Colonic mucosa (tissue), 4 donors: ENCODE measurements at places on chromosomes 7 and 10.

- no peak for DNase-seq
These were observed 43.6 kb downstream of the MKX start for GRCh38 chr10:27701938-27702537.

GRCh38 chr10:112235920-112236319, 47.3 kb upstream of the TECTB start:
- no peak for DNase-seq

- no peak for DNase-seq
These were observed 1038.3 kb downstream of the LRMDA start for GRCh38 chr10:76469675-76470074.

DNA sequence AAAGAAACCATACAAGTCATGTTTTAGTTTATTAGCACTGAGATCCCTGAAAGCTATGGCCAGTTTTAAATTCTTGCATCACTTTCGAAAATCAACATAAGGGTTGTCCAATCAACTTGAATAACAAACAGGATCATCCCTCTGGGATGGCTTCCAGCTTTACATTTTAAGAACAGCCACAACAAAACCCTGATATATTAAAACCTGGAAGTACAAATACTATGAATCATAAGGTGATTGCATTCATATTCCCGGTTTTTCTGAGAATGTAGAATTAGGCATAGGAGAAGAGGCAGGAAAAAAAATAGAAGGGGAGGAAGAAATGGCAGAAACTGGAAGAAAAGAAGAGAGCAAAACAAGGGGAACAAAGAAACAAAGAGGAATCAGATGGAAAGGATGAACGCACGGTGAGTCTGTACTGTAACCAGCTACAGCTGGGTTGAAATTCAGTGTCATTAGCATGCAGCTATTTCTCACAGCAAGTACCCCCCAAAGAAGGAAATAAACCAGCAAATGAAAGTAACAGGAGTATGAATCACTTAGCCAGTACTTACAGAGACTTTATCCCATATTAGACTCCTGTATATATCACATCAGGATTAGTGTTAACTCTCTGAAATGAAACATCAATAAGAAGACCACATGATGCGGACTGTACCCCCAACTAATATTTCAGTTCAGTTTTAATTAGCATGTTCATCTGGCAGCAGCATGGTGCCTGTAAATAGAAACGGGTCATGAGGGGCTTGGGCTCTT, 301.3 kb downstream of the RNLS start:
- DNase-seq, result no peak

DNA sequence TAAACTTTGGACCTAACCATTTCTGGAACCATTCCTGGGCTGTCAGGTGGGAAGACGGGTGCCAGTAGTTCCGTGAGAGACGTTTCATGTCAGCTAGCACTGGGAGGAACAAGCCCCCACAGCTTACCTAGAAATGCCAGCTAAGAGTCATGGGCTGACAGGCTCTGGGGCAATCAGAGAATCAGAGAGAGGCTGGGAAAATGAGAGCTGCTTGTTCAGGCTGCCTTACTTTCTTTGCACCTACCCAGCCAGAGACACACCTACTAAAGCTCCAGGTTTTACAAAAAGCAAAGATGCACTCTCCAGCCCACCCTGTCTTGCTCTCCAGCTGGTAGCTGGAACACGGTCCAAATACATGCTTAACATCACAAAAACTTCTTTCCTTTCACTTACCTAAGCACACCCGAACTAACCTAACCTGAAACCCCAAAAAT, 688 bp downstream of the PTN start:
- no peak for DNase-seq

DNA sequence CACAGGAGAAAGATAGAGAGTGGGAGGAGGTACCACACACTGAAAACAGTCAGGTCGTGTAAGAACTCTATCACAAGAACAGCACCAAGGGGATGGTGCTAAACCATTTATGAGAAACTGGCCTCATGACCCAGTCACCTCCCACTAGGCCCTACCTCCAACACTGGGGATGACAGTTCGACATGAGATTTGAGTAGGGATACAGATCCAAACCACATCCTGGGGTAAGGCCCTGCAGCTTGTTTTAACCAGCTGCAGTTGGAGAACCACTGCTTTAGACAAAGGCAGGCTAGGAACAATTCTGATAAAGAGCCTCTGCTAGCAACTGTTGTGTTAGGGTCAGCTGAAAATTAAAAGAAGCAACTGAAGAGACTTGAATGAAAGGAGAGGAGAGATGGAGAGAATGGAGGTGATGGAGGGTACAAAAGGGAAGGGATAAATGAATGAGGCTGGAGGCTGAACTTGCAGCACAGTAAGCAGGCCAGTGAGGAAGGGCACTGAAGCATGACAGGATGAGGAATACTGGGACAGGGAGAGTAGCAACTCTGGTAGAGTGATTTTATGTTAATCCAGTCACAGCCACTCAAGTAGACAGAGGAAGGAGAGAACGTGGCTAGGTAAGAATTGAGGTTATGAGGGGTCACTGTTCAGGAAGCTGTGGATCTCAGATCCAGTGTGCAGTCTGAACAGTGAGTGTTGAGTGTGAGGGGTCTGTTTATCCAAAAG, 23.6 kb downstream of the MEST start:
- DNase-seq, result no peak

DNA sequence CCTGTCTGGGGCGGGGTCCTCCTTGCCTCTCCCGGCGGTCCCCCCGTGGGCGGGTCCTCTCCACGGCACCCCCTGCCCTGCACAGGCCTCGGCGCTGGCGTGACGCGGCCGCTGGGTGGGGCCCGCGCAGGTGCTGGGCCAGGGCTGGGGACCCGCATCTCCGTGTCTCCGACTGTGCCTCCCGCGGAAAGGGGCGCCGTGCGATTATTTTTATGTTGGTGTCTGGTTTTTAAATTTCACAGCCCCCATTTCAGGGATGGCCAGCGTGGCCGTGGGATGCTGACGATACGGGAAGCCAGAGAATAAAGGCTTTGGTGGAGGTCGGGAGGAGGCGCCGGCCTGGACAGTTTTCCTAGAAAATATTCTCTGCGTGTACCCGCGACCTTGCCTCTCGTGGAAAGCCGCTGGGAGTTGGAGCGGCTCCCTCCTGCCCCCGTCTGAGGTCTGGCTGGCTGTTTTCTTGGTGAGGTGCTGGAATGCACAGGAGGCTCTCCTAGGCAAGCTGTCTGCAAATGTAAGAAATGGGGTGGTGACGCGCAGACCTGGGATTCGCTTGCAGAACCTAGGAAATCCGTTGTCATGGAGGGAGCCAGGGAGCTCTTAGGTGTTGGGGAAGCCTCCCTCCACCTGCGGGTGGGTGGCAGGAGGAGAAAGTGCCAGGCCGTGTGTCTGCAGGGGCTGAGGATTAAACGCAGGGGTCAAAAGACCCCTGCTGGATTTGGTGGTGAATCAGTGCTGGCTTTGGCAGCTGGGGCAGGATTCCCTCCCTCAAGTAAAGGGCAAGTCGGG, 28.7 kb upstream of the JAKMIP3 start:
- DNase-seq, result no peak

- peak; percentile 81 for DNase-seq
These were observed 111.4 kb downstream of the COL28A1 start for GRCh38 chr7:7424151-7424873.

GRCh38 chr7:15239801-15240200, 322.0 kb downstream of the AGMO start:
- no peak for DNase-seq

DNA sequence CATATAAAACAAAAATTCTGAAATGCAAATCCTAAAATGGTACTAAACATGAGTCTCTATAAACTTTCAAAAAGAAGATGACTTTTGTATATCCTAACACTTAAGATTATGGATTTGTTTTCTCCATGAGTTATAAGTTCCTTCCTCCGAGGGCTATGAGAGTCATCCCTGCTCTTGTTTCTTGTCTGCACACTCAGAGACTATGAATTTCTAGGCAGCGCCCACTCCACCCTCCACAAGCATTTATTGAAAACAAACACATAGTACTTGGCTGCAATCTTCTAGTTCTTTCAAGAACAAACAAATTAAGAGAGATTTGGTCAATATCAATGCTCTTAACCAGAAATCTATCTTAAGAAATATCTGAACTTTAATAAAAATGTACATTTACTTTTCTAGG, 211.7 kb downstream of the DKK1 start:
- DNase-seq, result no peak

- no peak for DNase-seq
These were observed 67.1 kb upstream of the PRR15 start for GRCh38 chr7:29496355-29497020.

- no peak for DNase-seq
These were observed 341.9 kb upstream of the CHRM2 start for GRCh38 chr7:136526408-136527105.

DNA sequence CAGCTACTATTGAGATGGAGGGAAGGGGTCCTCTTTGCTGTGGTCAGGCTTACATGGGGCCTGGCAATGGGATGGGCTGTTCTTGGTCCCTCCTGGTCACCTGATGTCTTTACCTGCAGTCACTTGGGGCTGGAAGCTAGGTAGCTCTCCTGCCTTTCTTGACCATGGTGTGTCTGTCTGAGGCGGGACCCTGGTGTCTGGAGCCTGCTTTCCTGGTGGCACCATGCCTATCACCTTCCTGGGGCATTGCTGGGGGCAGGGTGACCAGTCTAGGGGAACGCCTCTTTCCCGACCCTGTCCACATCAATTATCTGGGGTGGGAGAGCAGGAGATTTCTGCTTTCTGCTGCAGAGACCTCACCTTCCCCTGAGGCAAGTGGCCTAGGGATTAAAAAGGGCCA, 55.6 kb downstream of the ARHGAP22 start:
- no peak for DNase-seq

DNA sequence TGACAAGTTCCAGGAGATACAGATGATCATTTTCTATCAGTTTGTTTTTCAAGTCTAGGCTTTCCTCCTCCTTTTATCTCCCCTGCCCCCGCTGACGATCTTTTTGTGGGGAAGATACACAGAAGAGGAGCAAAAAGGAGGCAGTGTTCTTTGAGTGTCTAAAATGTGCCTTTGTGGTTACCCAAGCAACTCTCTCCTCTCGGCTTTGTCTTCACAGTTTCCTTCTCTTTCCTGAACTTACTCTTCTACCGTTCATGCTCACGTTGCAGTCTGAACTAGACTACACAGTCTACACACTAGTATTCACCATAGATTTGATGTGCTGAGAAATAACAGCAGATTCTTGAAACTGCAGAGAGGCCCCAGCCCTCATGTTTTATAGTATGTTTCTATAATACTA, 23.6 kb downstream of the CEP41 start:
- DNase-seq, result no peak

DNA sequence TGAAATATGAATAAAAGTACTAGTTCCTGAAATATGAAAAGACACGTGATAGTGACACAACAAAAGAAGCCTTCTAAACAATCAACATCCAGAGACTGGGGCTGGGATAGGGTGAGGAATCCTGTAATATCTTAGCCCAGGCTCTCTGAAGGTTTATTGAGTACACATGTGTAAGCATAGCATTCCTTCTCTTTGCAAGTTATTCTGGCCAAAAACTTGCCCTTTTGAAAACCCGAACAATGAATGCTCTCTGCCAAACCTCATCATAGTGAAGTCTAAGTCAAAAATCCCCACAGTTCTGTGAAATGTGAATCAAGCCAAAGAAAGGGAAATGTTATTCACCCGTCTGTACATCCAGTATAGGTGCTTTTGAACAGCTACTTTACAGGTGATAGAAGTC, 11.6 kb downstream of the SEMA3D start:
- DNase-seq, result no peak

DNA sequence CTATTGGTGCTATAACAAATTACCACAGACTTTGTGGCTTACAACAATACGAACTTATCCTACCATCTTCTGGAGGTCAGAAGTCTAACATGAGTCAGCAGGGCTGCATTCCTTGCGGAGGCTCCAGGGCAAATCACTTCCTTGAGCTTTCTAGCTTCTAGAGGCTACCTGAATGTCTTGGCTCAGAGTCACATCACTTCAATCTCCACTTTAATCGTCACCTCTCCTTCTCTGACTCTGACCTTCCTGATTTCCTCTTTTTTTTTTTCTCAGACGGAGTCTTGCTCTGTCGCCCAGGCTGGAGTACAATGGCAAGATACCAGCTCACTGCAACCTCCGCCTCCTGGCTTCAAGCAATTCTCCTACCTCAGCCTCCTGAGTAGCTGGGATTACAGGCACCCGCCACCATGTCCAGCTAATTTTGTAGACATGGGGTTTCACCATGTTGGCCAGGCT, 44.6 kb upstream of the ANAPC16 start:
- peak; percentile 65 for DNase-seq

DNA sequence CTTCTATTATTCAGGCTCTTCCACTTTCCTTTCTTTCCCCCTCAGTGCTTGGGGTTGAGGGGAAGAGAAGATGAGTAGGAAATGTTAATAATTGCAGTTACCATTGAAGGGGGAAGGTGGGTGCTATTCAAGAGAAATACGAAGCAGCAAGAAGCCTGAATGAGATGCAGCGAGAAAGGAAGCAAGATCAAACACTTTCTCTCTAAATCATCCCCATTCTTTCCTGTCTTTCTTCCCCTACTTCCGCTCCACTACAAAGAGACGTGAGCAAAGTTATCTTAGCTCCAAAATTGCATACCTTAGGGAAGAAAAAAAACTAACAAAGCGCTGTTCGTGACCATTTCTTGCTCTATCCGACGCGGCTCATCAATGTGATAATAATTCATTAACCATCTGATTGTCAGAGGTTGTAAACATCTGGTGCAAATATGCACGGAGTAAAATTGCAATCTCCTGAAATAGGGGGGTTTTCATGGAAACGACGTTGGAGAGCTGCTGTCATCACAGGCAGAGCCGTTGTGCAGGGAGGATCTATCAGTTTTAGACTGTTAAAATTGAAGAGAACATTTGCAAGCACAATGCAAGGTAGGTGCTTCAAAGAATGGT, 15.2 kb upstream of the PARD3 start:
- DNase-seq, result no peak

- no peak for DNase-seq
These were observed 240.8 kb upstream of the KLF14 start for GRCh38 chr7:130974794-130975193.

- DNase-seq, result peak; percentile 36
These were observed 149.2 kb downstream of the TRIL start for GRCh38 chr7:28808796-28809533.

- no peak for DNase-seq
These were observed 256.1 kb downstream of the ZMYND11 start for GRCh38 chr10:391305-391704.

- no peak for DNase-seq
These were observed 11.9 kb upstream of the TEX36 start for GRCh38 chr10:125694883-125695282.

GRCh38 chr7:29449569-29450260, 113.9 kb upstream of the PRR15 start:
- DNase-seq, result peak; percentile 37

GRCh38 chr10:7251696-7252465, 159.0 kb downstream of the SFMBT2 start:
- DNase-seq, result no peak

DNA sequence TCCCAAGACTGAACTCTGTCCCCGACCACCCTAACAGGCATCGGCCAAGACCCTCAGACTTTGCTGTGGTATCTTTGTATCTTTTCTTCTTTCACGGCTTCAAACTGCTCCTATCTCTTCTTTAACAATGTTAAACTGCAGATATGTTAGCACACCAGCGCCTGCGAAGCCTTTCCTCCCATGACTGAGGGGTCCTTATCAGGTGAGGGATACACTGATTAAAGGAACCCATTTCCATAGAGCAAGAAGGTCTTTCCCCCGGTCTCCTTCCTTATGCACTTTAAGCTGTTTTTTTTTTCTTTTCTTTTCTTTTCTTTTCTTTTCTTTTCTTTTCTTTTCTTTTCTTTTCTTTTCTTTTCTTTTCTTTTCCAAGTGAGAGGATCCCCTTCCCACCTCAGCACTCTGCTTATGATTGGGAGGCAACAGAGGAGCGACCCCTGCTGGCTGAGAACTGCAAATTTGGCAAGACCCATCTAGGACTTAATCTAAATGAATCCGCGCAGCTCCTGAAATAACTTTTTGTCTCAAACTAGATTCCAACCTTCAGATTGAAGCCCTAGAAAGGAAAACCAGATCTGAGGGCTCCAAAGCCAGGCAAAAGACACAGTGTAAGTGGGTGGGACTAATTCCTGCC, 109.9 kb downstream of the ITGB8 start:
- peak; percentile 56 for DNase-seq
